ENCODE measurements at places on chromosomes 1 and 21. TPM values are rescaled to one million over a fixed set of nuclear protein-coding genes. Genes with fewer than 3 reads are reported as not detected.

The GBP7 gene
- total RNA-seq: not detected

The WNT3A gene
- not detected for total RNA-seq

The UMODL1 gene
- 0.14 TPM for total RNA-seq

The CALML6 gene
- 0.28 TPM for total RNA-seq

The MCOLN3 gene
- 0.28 TPM for total RNA-seq

The ALPL gene
- total RNA-seq: 1.5 TPM

The SPATA1 gene
- total RNA-seq: 0.71 TPM

The CEP104 gene
- 24.8 TPM for total RNA-seq

The CAMK1G gene
- total RNA-seq: 0.83 TPM

The DLGAP3 gene
- under 0.01 TPM for total RNA-seq

The MRPS6 gene
- 9.2 TPM for total RNA-seq

The CD101 gene
- 0.14 TPM for total RNA-seq

The COL16A1 gene
- total RNA-seq: 137 TPM

The SH2D2A gene
- not detected for total RNA-seq

The NECTIN4 gene
- total RNA-seq: 0.37 TPM

The PAQR6 gene
- total RNA-seq: 0.28 TPM

The MROH7 gene
- total RNA-seq: 0.92 TPM

The LAMC2 gene
- 8.5 TPM for total RNA-seq

The SNX27 gene
- total RNA-seq: 27.1 TPM

The IVL gene
- not detected for total RNA-seq

The PGLYRP4 gene
- not detected for total RNA-seq

The VAV3 gene
- under 0.01 TPM for total RNA-seq

The LMX1A gene
- total RNA-seq: not detected

The FDPS gene
- total RNA-seq: 357 TPM
